A673 (cell line): ENCODE measurements at places on chromosomes 11 and 22. TPM values are rescaled to one million over a fixed set of nuclear protein-coding genes. Genes with fewer than 3 reads are reported as not detected.

The MUC2 gene
- total RNA-seq: not detected in 2 replicates

The GSTT2 gene
- not detected in 2 replicates for total RNA-seq

The SPTBN2 gene
- total RNA-seq: 21.1 and 34.4 TPM in 2 replicates

The KRTAP5-9 gene
- total RNA-seq: not detected in 2 replicates

The CCDC73 gene
- not detected in 2 replicates for total RNA-seq

The APOA5 gene
- not detected in 2 replicates for total RNA-seq
